Renal cortical epithelial cell (primary cell): ENCODE measurements at places on chromosomes 6 and 20.

DNA sequence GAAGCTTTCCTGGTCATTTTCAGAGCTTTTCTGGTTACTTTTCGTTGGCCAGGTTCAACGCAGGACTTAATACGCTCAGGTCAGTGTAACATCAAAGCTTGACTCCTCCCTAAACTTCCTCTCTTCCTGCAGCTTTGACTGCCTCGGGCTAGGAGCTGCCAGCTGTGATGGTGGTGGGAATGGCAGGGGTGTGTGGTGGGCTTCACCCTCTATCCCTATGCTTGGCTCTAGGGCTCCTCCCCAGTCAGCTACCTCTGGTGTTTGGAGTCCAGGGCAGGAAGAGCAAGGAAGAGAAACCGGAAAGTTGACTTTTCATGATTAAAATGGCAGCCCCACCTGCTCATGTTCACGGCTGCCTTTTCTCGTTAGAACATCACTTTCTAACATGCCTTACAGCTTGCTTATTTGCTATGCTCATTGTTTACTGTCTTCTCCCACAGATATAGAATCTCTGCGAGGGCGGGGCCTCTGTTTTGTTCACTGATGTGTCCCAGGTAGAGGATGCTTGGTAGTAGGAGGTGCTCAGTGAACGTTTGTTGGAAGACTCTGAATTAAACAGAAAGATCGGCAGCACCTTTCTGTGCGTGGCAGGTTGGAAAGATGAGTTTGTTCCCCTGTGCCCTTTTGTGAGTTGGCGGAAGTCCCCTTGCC is 16.1 kb upstream of the PPP1R14C start:
- no peak for DNase-seq

- peak; percentile 100 for DNase-seq
Measured at GRCh38 chr6:1131285-1132079, 180.4 kb upstream of the FOXQ1 start.

GRCh38 chr20:58714340-58714922 is 21.8 kb downstream of the NPEPL1 start:
- DNase-seq = no peak

- DNase-seq = peak; percentile 4
Measured at GRCh38 chr6:30913721-30914075, 340 bp upstream of the VARS2 start.

GRCh38 chr6:30213667-30213956 is 406 bp upstream of the TRIM26 start:
- DNase-seq = no peak

DNA sequence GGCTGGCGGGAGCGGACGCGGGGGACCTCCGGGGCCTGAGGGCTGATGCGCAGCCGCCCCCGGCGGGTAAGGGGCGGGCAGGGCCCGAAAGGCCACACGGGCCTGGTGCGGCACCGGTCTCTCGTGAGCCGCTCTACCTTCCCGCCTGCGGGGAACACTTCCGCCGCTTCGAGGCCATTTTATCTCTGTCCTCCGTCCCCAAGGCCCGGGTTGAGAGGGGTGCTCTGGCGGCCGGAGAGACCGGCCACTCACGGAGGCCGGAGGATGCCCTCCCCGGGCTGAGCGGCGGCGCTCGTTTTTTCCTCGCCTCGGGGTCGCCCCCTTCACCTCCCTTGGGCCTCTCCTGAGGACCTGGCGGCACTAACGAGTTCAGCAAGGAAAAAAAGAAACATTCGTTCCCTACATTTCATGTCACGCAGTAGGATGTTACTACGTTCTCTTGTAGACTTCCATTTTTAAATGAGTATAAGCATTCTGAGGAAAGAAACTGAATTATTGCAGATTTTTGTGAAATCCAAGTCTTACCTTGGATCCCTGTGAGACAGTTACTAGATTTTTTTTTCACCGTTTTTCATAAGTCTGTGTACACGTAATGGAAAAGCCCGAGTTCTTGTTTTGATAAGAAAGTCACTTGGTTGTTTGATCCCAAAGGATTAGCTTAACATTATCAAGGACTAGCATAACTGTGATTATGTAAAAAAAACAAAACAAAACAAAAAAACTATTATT is 575 bp downstream of the WTAP start:
- DNase-seq = no peak

DNA sequence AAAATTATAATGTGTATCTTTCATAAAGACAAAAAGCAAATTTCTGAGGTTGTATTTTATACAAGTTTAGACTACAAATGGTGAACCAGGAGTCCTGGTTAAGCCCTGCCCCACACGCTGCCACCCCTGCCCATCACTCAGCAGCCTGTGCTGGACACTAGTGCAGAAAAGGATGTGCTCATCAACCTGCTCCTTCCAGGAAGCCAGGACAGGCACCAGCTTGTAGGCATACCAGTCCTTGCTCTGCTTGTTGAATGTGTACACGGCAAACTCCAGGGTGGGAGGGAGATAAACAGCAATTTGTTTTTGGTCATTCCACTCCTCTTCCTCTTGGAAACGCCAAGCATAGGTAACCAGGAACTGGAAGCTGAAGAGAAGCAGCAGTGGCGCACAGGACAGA is 18.1 kb downstream of the CST9L start:
- DNase-seq = no peak

DNA sequence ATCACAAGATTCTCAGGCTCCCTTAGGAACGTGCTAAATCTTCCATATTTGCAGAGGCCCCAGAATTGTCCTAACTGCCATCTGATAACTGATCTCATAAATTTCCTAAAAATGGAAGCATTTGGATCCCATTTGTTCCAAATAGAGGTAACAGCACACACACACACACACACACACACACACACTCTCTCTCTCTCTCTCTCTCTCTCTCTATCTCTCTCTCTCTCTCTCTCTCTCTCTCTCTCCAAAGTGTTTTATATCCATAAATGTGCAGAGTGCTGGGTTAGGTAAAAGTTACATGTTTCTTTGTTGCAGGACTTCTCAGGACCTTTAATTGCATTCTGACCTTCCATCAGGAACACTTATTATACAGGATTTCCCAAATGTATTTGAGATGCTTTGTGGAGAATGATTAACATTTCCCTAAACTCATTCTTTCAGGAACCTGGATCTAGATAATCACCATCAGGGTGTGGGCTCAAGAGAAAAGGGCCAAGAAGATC is 8.5 kb upstream of the STK38 start:
- DNase-seq = no peak

GRCh38 chr6:79203753-79204253 is 30.7 kb downstream of the HMGN3 start:
- no peak for DNase-seq

- peak; percentile 76 for DNase-seq
Measured at GRCh38 chr20:8428988-8429387, 296.9 kb downstream of the PLCB1 start.

DNA sequence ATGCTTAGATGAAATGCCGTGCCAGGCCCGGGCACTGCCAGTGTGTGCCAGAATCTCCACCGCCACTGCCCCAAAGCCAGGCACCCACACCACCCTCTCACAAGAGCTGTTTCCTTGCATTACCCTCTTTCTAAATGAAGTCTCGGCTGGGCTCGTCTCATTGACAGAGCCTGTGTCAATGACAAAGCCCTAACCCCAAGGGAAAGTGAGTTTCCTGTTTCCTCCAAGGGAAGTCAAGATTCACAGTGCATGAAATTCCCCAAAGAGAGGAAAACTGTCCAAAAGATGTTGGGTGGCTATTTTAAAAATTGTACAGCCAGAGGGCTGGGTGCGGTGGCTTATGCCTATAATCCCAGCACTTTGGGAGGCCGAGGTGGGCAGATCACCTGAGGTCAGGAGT is 75.4 kb upstream of the AKAP12 start:
- DNase-seq = no peak

- DNase-seq = no peak
Measured at GRCh38 chr20:54090230-54091119, 20.1 kb upstream of the BCAS1 start.

DNA sequence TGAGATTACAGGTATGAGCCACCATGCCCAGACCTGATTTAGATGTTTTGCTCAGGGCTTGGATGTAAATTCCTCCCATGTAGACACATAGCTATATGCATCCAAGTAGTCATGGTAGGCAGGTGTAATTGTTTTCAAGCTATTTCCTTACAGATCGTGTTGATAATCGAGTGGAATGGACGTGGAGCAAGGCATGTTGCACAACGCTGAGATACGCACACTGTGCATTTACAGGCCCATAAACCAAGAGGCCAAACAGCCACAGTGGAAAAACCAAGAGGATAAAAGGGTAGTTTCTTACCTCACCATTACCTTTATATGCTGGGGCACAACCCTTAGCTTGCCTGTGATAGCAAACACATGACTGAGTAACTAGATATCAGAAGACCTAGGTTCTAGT is 51.0 kb upstream of the ADGRF1 start:
- no peak for DNase-seq

- DNase-seq = no peak
Measured at GRCh38 chr20:48875914-48876240, 45.6 kb upstream of the ARFGEF2 start.

DNA sequence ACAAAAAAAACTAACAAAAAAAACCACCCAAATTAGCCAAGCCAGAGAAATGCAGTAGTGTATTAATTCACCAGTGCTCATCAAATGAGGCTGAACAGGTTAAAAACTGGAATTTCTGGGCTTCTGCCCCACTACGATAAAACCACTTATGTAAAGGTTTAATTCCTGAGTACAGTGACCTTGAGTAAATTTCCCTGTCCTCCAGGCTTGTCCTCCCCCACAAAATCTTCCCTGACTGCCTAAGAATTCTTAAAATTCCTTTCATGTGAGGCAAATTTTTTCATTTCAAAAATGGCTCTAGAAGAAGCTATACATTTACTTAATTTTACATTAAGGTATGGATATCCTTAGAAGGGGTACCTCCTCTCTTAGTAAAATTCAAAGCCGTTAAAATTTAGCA is 80.1 kb upstream of the ID4 start:
- DNase-seq = peak; percentile 33

- DNase-seq = no peak
Measured at GRCh38 chr6:98590997-98591396, 243.4 kb upstream of the POU3F2 start.

GRCh38 chr6:159233365-159234101 is 64.3 kb downstream of the FNDC1 start:
- DNase-seq = no peak

- DNase-seq = no peak
Measured at GRCh38 chr6:17656644-17657043, 50.1 kb downstream of the NUP153 start.

GRCh38 chr6:26304797-26305640 is 60.0 kb upstream of the BTN3A2 start:
- peak; percentile 51 for DNase-seq

GRCh38 chr6:16369989-16370388 is 131.6 kb downstream of the GMPR start:
- no peak for DNase-seq

DNA sequence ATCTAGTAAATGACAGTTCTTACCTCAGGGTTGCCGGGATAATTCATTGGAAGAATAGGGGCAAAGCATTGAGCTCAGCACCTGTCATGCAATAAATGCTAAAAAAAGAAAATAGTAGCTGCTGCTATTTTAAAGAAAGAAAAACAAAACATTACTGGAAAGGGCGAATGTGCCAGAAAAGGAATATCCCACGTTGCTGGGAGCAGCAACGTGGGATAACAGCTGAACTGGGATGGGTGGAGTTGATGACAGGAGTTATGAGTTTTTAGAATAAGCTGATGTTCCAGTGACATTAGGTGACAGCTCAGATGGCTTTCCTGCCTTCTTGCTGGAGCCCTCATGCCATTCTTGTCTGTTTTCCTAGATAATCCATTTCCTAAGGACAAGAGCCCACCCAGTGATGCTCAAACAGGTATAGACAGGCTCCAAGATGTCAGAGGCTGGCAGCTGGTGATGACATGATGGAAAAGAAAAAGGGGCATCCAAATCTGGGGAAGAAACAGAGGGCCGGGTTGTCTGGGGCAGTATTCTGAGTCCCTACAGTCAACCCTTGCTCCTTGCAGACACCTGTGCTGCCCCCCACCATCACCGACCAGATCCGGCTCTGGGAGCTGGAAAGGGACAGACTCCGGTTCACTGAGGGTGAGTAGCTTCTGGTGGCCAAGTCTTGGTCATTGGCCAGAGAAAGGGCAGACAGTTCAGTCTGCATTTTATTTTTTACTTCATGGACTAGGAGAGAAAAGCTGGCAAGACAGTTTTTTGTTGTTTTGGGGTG is 1.1 kb upstream of the VARS2 start:
- no peak for DNase-seq

- DNase-seq = no peak
Measured at GRCh38 chr20:15945289-15945688, 628.0 kb downstream of the KIF16B start.

DNA sequence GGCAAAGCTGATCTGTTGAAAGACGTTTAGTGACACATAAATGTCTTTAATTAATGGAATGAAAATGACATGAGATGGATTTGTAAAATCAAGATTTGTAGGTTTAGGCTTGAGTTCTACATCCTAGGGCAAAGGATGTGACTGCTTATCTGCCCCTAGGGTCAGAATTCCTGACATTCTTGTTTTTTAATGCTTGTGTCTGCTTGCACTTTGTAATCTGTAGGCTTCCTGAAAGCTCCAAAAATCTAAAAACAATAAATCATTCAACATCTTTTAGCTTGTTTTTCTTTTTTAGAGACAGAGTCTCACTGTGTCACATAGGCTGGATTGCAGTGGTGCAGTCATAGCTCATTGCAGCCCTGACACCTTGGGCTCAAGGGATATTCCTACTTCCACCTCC is 107.9 kb upstream of the MLIP start:
- no peak for DNase-seq

DNA sequence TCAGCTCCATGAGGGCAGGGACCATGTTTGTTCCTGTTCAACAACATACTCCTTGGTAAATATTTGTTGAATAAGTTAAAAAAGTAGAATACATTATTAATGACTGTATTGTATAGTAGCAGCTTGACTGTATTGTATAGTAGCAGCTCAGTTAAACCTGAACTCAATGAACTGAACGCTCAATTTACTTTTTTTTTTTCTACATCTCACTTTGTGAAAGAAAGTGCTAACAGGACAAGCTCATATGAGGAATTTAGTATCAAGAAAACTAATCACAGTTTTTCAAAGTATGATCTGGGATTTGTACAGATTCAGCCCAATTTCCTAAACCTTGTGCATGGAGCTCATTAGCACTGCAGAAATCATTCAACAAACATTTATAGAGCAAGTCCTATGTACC is 38.8 kb upstream of the NR2E1 start:
- DNase-seq = no peak

GRCh38 chr6:75748003-75748742 is 866 bp upstream of the MYO6 start:
- no peak for DNase-seq

GRCh38 chr20:401682-402495 is 6.2 kb upstream of the RBCK1 start:
- peak; percentile 100 for DNase-seq

DNA sequence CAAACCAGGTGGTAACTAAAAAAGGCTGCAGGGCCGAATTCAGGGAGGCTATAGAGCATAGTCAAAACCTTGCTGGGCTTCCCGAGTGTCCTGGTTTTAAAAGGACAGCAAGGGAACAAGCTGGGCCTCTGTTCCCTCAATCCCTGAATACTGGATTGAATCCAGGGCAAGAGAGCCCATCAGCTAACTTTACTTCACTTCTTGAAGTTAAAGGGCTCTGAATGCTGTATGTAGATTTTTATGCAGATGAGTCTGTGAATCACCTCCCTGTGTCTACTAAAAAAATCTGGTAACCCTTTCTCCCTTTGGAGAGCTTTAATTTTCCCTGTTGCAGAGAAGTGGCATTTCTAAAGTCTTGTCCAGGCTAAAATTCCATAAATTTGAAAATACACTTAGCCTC is 29.5 kb downstream of the LYRM4 start:
- no peak for DNase-seq
